A549 (cell line): ENCODE measurements at places on chromosomes 7 and 10. TPM values are rescaled to one million over a fixed set of nuclear protein-coding genes. Genes with fewer than 3 reads are reported as not detected.
A peak's percentile ranks its signal among the peaks of the same experiment; 100 is the strongest.

GRCh38 chr7:7504910-7505704, 30.6 kb downstream of the COL28A1 start:
- DNase-seq = no peak

DNA sequence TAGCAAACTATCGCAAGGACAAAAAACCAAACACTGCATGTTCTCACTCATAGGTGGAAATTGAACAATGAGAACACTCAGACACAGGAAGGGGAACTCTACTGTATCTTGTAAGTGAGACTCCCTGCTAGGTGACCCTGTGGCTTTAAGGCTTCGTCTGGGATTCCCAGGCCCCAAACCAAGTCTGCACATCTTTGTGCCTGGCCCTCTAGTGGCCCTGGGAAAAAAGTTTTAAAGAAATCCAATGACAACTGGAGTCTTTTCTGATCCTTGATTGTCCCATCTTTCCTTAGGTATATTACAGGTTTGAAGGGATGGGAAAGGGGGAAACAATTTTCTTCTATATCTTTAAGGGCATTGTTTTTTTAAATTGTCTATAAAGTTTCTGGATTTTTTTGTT, 10.6 kb upstream of the LIPM start:
- peak; percentile 39 for DNase-seq

- DNase-seq = no peak
Measured at GRCh38 chr7:141558544-141559183, 7.5 kb downstream of the AGK start.

DNA sequence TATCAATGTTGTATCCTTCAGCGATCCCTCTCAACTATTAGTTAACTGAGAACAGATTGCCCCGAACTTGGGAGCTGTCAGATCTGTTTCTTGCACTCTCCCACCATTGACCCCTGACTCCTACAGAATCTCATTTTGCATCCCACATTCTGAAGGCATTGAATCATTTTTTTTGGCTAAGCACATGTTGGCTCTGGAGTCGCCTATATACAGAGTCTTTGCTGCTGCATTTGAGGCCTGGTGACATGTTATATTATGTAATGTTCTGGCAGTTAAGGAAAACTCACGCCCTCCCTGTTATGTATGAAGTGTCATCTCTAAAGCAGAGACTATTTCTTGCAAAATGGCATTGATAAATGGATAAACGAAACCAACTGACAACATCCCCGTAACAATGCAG, 159.2 kb upstream of the ITGB1 start:
- DNase-seq = no peak

DNA sequence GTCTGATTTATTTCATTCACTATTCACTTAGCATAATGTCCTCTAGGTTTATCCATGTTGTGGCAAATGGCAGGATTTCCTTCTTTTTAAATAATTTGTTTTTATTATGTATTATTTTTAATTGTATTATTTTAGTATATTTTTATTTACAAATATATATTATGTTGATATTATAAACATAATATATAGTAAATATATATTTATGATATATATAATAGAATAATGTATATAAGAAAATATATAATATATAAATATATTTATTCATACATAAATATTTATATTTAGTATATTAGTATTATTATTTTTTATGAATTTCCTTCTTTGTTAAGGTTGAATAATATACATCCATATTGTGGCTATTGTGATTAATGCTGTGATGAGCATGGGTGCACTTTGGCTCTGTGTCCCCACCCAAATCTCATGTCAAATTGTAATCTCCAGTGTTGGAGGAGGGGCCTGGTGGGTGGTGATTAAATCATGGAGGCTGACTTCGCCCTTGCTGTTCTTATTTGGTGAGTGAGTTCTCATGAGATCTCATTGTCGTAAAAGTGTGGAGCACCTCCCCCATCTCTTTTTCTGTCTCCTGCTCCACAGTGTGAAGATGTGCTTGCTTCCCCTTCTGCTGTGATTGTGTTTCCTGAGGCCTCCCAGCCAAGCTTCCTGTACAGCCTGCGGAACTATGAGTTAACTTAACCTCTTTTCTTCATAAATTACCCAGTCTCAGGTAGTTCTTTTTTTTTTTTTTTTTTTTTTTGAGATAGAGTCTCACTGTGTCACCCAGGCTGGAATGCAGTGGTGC, 52.3 kb upstream of the CYP2C18 start:
- DNase-seq = no peak

- DNase-seq = no peak
Measured at GRCh38 chr10:85787881-85788280, 578.7 kb downstream of the GRID1 start.

The GLI3 gene
- polyA plus RNA-seq = 0.04 to 0.24 TPM (median 0.09 TPM) in 3 replicates

The OR9A2 gene
- not detected in 3 replicates for polyA plus RNA-seq

The CLCN1 gene
- polyA plus RNA-seq = 0.03 TPM in 1 of 3 replicates, not detected in the others

The HELLS gene
- 46.4 to 52.3 TPM (median 49.9 TPM) in 3 replicates for polyA plus RNA-seq
